ENCODE measurements at places on chromosomes 1 and 21.

GRCh38 chr1:44620072-44620471, 54.2 kb downstream of the TMEM53 start:
- DNase-seq: no peak

GRCh38 chr1:115874497-115874896, 33.6 kb upstream of the NHLH2 start:
- no peak for DNase-seq

- DNase-seq: no peak
These were observed 48.1 kb upstream of the UBE2U start for GRCh38 chr1:64155278-64155677.

- no peak for DNase-seq
These were observed 41.9 kb upstream of the LRP8 start for GRCh38 chr1:53369761-53370160.

DNA sequence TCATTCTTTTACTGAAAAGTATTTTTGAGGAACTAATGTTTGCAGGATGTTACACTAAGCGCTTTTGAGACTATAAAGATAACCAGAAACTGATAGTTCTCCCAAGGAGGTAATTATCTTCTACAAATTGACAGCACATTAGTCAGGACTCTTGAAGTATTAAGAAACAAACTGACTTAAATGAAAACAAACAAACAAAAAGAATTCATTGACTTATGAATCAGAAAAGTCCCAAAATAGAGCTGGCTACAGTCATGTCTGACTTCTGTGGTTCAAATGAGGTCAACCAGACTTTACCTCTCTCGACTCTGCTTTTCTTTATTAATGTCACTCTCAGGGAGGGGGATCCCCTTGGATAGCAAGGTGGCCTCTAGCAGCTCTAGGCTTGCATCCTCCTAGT, 296.8 kb downstream of the TPR start:
- DNase-seq: no peak

GRCh38 chr1:80536461-80536860, 1264.3 kb upstream of the ADGRL2 start:
- DNase-seq: no peak

GRCh38 chr1:211876851-211877590, 46.5 kb upstream of the LPGAT1 start:
- DNase-seq: no peak

- no peak for DNase-seq
These were observed 164.9 kb upstream of the USP25 start for GRCh38 chr21:15564907-15565306.

GRCh38 chr1:22290157-22290556, 147.3 kb upstream of the WNT4 start:
- DNase-seq: no peak

- no peak for DNase-seq
These were observed 90.1 kb downstream of the PPP1R12B start for GRCh38 chr1:202438393-202439174.

- no peak for DNase-seq
These were observed 27.8 kb upstream of the SLC26A9 start for GRCh38 chr1:205971082-205971481.

DNA sequence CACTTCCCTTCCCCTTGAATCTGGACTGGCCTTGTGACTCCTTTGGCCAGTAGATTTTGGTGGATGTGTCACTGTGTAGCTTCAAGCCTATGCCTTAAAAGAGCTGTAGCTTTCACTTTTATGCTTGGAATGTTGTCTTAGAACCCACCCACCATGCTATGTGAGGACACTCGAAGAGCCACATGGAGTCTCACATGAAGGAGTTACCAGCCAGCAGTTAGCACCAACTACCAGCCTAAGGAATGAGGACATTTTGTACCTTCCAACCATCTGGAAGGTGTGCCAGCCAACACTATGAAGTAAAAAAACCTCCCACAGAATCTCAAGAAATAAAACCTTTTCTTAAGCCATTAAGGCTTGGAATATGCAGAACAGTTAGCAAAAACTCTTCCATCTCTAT, 50.6 kb downstream of the LRRC8B start:
- DNase-seq: no peak

DNA sequence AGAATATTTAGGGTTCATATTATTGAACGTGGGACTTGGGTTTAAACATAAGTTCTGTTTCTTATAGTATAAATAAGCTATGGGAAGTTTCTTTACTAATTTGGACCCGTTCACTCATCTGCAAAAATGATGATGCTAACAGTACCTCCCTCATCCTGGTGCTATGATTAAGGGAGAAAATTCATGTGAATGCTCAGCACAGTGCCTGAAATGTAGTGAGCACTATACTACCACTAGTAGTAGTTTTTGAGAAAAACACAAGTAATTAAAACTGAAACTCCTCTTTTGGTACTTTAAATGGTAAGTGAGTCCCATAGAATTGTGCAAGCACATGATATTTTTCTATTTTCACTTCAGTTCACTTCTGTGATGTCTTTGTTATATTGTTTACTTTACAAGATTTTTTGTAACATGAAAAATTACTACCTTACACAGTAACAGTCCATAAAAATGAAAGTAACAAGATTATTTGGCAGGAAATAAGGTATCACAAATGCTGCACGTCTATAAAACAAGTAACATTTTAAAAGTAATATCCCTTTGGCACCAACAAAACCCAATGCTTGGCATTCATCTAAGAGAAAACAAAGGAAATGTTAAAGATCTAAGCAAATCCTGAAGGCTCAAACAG, 11.3 kb upstream of the PTPRC start:
- DNase-seq: no peak

DNA sequence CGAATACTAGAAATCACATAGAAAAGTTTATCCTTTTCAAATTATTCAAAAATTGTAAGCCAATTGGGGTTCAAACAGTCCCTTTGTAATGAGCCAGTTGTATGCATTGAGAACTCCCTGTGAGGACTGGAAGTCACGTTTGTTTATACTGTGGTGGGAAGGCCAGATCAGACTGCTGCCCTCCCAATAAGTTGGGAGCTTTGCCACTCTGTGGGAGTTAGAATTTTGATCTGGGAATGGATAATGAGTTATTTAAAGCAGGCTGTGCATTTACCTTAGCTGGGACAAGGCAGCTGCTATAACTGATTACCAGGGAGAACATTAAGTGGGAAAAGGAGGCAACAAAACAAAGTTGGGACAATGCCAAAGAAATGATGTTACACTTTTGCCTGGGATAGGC, 178.8 kb downstream of the SDCCAG8 start:
- no peak for DNase-seq

DNA sequence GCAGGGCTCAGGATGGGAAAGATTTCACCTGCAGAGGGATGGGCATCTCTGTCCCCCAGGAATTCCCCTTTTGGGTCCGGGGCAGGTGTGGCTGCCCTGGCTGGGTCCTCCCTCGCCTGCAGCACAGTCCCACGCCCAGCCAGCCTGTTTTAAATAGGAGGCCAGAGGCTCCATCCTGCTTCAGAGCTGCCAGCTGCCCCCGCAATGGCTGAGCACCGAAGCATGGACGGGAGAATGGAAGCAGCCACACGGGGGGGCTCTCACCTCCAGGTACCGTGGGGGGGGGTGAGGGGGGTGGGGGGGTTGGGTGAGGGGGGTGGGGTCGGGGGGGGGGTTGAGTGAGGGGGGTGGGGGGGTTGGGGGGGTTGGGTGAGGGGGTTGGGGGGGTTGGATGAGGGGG, 3.6 kb downstream of the SCNN1D start:
- no peak for DNase-seq

- no peak for DNase-seq
These were observed 203.3 kb upstream of the JUN start for GRCh38 chr1:58986996-58987767.

DNA sequence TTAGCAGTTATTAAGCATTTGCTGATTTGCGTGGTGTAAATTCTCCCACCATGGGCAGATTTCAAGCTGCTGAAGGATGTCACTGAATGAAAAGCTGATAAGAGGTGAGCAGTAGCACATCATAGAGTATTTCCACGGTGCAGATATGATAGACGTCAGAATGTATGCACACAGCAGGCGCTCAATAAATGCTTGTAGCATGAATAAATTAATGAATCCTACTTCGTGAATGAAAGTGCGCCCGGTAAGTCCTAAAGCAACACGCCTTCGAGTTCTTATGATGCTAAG, 510 bp upstream of the UBIAD1 start:
- DNase-seq: no peak

DNA sequence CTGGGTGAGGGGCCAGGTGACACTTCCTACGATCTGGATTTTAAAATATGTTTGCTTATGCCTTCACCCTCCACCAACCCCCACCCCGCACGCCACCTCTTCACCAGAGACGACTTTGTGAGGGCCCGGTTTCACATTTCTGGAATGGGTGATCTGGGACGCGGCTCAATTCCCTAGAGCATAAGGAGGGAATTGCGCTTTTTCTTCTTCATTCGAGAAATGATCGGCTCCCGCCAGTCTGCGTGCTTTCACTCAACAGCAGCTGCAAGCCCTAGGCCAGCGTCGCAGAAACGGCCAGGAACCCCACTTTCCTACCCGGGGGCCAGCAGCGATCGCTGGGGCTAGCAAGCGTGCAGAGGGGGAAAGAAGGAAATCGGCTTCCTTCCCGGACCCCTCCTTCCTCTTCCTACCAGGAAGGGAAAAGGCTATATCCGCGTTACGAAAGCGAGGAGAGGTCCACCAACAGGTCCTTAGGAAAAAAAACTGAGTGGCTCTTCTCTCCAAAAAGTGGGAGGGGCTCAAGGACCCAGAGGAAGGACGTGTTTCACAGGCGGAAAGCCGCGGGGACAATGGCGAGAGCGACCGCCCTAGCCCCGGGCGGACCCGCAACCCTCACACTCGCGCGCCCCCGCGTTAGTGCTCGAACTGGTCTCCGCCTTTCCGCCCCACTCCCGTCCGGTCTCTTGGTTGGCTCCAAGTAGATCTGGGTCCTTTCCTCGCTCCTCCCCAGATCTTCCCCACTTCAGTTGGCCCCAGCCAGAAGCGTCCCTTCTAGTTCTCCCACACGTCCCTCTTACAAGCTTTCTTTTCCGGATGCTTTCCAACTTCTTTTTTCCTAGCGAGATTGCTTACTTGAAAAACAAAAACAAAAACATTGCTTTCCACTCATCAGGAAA, 1.1 kb upstream of the ADAMTS1 start:
- DNase-seq: no peak

DNA sequence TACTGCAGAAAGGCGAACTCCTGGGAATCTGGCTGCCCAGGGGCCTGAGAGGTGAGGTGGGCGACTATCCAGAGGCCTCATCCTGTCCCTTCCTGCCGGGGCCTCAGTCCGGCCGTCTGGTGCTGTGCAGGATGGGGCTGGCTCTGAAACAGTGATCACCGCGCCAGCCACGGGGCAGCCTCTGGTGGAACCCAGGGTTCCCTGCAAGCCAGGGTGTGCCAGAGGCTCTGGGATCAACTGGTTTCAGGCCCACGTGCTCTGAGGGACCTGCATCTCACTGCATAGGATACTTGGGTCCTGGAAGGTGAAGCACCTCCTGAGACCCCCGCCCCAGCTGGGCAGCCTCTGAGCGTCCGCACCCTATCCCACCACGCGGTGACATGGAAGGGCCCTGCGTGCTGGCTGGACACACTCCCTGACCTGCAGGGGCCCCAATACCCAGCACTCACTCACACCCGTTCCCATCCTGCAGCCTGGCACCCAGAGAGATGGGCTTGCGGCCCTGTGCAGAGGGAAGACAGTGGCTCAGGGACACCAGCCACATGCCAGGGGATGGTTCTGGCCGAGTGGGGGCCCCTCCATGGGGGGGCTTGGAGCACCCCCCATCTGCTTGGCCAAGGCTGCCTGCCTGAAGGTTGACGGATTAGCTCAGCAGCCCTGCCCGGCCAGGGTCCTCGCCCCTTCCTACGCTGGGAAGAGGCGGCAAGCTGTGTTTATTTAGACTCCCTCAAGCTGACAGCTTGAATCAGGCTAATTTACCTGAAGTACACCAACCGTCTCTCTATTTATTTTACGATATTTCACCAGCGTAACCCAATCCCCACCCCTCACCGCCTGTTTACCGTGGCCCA, 64.3 kb upstream of the TTC34 start:
- no peak for DNase-seq

GRCh38 chr1:69913977-69914376, 291.4 kb downstream of the LRRC40 start:
- no peak for DNase-seq

GRCh38 chr21:16588433-16588860, 858.7 kb downstream of the USP25 start:
- DNase-seq: no peak

DNA sequence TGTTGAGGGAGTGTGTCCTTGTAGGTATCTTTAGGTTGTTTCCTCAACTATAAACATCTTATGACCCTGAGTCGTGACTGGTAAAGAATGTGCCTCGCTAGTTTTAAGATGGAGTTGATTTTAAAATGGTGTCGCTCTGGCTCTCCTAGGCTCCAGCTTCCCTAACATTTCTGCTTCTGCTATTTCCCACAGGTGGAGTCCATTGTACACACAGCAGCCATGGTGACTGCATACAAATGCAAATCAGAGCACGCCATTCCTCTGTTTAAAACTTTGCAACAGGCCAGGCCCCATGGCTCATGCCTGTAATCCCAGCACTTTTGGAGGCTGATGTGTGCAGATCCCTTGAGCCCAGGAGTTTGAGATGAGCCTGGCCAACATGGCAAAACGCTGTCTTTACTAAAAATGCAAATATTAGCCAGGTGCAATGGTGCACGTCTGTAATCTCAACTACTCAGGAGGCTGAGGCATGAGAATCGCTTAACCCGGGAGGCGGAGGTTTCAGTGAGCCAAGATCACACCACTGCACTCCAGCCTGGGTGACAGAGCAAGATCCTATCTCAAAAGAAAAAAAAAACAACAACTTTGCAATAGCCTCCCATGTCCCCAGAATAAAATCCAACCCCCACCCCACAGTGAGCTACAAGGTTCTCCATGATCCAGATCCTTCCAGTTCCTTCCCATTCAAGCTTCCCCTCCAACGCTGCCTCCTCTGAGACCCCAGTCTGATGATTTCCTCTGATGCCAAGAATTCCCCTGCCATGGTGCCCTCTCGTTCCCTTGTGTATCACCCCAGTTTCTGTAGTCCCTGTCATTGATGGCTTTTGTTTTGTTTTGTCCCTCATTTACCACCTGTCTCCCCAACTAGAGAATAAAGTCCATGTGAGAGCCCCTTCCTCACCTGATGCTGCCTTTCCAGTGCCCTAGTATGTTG, 36.9 kb upstream of the KLHDC7A start:
- DNase-seq: no peak

DNA sequence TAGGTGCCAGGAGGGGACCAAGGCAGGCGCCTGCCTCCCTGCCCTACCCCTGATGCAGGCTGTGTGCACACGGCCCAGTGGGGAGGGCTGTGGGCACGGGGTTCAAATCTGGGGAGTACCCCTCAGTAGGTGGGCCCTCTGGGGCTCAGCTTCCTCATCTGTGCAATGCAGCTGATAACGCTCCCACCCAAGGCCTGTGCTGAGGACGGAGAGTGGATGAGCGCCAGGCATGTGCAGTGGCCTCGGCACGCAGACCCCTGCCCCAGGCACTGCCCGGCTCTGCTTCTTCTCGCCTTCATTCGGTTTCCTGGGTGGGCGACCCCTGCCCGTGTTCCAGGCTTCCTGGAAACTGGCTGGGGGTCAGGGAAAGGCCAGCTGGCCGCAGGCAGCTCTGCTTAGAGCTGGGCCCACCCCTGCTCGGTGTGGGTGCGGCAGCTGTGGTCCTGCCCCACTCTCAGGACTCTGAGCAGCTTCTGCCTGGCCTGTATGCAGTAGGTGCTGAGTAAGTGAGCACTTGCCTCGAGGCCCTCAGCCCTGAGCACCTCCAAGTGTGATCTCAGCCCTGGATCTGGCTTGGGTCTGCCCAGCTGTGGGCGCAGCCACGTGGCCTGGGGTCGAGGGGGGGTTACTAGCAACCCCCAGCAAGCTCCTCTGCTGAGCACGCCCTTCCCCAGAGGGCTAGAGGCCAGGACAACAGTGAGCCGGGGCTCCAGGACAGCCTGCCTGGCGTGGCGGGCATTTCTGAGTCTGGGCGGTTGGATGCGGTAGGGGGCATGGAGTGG, 11.9 kb upstream of the TNFRSF14 start:
- DNase-seq: no peak

GRCh38 chr1:218624052-218624451, 278.9 kb downstream of the TGFB2 start:
- no peak for DNase-seq
